ENCODE measurements at places on chromosomes 4 and X.

DNA sequence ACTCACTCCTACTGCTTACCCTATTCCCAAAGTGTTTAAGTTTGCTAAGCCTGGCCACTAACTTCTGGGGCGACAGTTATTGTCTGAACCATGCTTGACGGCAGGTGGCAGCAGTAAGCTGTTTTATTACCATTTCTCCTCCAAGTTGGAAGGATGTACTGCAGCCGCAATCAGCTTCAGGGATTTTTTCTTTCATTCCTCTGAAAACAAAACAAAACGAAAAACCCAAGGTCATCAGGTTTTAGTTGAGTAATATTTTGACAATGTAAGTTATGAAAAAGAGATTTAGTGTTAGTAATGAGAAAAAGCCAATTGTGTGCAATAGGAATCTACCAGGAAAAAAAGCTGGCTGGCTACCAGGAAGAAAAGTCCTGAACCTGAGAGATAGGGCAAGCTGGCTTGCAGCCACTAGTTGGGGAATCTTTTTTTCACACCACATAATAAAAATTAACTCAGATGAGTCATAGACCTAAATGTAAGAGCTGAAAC, 13.2 kb upstream of the RAB9B start:
- no peak for DNase-seq

DNA sequence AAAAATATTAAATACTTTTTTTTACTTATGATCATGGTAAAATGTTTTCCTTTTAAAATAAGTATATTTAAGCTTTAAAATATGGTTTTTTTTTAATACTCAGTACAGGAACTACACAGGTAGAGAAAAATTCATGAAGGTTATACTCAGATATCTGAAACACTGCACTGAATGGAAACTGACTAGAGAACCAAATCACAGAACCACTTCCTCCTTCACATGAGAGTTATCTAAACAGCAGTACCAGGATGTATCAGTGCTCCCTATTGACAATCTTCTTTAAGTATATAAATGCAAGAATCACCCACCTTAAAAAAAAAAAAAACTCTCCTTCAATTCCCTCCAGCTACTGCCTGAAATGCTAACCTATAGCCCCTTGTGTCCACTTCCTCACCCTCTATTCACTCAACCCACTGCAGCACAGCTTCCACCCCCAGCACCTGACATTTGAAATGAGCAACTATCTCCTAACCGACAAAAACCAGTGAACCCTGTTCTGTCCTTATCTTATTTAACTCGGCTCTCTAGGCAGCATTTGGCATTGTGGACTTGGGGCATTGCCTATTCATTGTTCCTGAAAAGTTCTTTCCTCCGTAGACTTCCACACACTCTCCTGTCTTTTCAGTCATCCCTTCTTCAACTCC, 9.1 kb downstream of the SLC7A3 start:
- DNase-seq = no peak

GRCh38 chr4:168101026-168101425, 8.7 kb downstream of the ANXA10 start:
- DNase-seq = no peak

DNA sequence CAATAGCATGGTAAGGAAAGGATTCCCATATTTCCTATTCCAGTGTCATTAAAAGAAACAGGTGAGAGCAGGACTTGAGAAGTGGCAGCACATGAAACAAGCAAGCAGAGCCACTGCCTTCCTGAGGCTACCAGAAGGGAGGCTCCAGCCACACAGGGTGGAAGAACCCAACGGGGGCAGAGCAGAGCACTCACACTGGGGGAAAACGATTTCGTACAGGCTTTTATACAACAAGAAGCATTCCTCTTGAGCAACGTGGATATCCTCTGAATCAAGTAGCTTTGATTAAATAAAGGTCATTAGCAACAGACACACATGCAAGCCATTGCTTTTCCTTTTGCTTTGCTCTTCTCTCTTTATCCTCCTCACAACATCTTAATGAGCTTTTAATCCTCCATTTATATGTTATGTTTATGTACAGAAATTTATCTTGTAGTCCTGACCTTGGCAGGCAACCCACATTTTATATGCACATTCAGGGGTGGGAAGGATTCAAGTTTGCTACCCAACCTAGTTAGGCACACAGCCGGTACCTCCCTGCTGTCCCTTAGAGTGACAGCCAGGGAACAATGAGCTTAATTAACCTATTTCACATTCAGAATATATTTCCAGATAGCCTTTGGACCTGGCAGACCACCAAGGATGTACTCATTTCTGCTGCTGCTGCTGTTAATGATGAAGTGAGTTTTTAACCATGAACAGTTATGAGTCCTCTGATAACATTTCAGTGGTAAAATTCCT, 202.1 kb downstream of the ARHGAP24 start:
- no peak for DNase-seq

DNA sequence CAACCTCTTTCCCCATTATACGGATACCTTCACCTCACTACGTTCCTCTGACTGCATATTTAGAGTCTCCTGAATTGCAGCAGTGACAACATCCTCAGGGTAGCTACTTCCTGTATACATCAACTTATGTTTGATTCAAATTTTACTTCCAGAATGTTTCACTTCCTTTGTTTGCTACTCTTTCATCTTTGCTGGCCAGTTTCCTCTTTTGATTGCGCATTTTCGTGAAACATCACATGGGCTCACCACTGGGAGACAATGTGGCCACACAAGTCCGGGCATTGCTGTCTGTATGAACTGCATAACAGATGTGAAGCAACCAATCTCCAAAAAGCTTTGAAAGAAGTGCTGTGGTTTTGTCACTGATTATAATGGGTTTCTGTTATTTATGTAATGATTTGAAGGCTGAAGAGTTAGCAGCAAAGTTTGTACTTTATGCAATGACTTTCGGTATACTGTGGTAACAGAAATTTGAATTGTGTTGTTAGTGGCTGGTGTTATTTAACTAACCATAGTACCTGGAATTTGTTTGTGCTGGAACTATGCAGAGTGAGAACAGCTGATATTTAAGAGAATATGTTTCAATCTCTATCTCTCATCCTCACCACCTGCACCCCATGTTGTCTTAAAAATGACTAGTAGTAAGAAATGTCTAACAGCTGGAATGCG, 7.4 kb downstream of the SNCA start:
- no peak for DNase-seq

- no peak for DNase-seq
Observed at GRCh38 chr4:165476214-165477098, 97.6 kb downstream of the CPE start.

DNA sequence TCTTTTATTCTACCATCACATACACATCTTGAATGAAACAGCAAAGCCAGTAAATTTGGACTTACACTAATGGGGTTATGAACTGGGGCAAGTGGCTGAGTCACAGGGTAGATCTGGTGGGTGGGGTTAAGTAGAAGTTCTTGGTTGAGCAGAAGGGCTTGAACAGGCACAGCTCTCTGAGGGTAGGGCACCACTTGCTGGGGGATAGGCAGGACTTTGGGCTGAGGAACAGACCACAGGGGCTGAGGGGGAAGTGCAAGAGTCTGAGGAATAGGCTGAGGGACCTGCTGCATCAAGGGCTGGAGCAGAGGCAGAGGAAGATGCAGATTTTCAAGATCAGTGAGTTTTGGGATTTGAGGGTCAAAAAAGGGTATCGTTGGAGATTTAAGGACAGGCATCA, 8.3 kb downstream of the CSN2 start:
- DNase-seq = no peak

DNA sequence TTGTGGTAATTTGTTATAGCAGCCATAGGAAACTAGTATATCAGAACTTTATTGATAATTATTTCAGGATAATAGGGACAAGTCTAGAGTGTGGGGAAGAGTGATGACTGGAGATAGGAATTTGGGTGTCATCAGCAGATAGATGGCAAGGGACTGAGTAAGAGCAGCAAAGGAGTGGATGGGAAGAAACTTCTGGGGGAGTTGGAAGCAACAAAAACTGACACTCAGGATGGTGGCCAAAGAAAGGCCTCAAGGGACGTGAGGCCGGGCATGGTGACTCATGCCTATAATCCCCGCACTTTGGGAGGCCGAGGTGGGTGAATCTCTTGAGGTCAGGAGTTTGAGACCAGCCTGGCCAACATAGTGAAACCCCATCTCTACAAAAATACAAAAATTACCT, 9.1 kb upstream of the SLC25A5 start:
- DNase-seq = no peak

DNA sequence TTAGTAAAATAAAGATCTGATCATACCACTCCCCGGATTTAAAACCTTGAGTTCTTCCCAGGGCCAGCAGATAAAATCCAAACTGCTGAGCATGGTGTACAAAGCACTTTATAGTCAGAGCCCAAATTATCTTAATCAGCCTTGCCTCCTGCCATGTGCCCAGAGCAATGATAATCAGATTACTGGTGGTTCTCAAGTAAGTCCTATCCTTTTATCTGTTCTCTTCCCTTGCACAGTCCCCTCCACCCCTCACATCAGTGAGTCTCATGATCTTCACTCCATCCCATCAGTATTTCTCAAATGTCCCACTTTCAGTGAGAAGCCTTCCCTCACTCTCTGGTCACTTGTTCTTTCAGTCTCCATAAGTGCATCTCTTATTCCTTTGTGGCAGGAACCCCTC, 22.7 kb downstream of the INTS6L start:
- DNase-seq = no peak

DNA sequence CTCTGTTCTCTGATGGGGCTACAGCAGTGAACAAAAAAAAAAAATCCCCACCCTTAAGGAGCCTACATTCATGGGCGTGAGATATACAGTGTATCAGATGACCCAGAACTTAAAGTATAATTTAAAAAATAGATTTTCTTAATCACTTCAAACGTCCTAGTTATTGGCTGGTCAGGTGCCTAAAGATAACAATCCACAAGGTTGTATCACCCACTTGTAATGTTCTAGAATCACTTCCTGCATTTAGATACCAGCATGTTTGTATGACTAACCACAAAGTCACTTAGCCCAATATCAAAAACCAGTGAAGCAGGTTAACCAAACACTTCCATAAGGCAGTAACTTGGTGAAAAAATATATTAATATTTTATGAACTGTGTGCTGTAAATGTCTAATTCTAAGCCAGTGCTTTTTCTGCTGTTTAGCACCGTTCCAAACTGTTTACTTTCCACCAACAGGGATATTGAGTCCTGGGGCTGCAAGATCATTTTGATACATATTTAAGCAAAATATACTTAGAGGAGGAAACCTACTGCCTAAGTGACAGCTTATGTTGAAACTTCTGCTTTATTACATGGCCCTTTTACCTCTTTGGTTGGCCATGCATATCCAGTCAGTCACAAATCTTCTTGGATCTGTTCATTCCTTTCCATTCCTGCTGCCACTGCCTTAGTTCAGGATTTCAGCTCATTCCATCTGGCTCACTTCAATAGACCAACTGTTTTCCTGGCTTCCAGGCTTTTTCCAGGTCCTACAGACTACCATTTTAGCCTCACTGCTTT, 43.3 kb downstream of the CD40LG start:
- DNase-seq = no peak

DNA sequence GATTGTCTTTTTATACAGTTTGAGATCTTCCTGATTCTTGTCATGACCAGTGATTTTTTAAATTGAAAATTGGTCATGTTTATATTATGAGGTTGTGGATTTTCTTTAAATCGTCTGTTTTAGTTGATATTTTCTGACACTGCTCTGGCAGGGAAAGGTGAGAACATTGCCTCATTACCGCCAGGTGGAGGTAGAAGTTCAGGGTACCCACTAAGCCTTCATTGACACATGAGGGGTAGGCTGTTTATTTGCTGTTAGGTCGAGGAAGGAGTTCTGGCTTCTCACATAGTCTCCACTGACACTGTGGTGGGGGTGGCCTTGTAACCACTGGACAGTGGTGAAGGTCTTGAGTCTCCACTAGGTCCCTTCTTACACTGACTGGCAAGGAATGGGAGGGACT, 117.6 kb upstream of the GPR101 start:
- no peak for DNase-seq

- DNase-seq = no peak
Observed at GRCh38 chr4:54085284-54085683, 14.7 kb upstream of the GSX2 start.

DNA sequence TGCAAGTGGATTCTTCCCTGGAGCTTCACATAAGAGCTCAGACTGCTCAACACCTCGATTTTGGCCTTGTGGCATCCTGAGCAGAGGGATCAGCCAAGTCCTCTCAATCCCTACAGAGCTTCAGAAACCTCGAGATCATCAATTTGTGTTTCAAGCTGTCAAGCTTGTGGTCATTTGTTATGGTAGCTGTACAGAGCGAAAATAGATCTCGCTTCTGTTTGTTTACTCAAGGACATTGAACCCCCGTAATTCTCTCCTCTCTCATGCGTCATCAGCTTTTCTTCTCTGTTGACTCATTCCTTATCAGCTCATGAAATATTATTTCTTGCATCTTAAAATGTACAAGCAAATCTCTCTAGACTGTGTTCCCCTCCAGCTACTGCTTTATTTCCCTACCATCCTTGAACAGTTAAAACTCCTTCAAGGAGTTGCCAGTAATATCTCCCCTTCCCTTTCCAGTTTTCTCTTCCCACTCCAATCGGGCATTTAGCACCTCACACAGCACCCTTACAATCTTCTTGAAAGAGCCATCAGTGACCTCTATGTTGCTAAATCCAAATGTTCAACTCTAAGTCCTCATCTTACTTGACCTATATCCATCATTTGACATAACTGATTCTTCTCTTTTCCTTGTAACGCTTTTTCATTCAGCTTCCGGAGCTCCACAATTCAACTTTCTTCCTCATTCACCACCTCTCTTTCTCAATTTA, 106.2 kb upstream of the FAT1 start:
- DNase-seq = no peak

- DNase-seq = no peak
Observed at GRCh38 chr4:46441136-46441859, 51.4 kb upstream of the GABRA2 start.

DNA sequence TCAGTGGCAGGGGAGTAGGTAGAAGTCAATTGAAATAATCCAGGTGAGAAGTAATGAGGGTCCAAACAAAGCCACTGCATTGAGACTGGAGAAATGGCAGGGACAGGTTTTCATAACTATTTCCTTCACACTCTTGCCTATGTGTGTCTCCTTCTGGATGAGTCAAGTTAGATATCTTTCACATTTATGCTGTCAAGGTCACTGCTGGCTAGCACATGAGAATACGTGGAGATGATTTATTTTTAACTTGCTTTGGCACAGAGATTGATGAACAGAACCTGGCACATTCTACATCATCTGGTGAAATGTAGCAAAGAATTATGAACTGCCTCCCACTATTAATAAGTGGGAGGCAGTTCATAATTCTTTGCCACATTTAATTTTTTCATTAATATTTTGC, 66.7 kb upstream of the BOD1L1 start:
- DNase-seq = no peak

- DNase-seq = no peak
Observed at GRCh38 chr4:48944756-48945241, 38.2 kb upstream of the OCIAD2 start.

GRCh38 chr4:86050496-86050895, 309.4 kb downstream of the MAPK10 start:
- DNase-seq = no peak

- no peak for DNase-seq
Observed at GRCh38 chr4:90099812-90100211, 27.4 kb upstream of the CCSER1 start.

GRCh38 chrX:100662796-100663195, 18.8 kb downstream of the SRPX2 start:
- no peak for DNase-seq

- no peak for DNase-seq
Observed at GRCh38 chr4:6969826-6970800, 60.5 kb downstream of the TBC1D14 start.

Measured in activated effector memory CD4-positive, alpha-beta T cell treated with Interleukin-2 at 50 U/mL for 16 hours (primary cell).